ENCODE measurements at places on chromosomes 5 and 9. TPM values are rescaled to one million over a fixed set of nuclear protein-coding genes. Genes with fewer than 3 reads are reported as not detected.

Gene BRD3
- total RNA-seq, result 2.2 TPM

Gene ADGRD2
- total RNA-seq, result not detected

Gene SLC34A3
- total RNA-seq, result not detected

Gene BTNL9
- total RNA-seq, result not detected

Gene PCDHB5
- total RNA-seq, result 0.28 TPM

Gene WWC1
- 10.3 TPM for total RNA-seq

Gene NDST1
- total RNA-seq, result 30.3 TPM

Gene BHMT2
- 0.56 TPM for total RNA-seq

Gene OTULINL
- total RNA-seq, result 0.18 TPM

DNA sequence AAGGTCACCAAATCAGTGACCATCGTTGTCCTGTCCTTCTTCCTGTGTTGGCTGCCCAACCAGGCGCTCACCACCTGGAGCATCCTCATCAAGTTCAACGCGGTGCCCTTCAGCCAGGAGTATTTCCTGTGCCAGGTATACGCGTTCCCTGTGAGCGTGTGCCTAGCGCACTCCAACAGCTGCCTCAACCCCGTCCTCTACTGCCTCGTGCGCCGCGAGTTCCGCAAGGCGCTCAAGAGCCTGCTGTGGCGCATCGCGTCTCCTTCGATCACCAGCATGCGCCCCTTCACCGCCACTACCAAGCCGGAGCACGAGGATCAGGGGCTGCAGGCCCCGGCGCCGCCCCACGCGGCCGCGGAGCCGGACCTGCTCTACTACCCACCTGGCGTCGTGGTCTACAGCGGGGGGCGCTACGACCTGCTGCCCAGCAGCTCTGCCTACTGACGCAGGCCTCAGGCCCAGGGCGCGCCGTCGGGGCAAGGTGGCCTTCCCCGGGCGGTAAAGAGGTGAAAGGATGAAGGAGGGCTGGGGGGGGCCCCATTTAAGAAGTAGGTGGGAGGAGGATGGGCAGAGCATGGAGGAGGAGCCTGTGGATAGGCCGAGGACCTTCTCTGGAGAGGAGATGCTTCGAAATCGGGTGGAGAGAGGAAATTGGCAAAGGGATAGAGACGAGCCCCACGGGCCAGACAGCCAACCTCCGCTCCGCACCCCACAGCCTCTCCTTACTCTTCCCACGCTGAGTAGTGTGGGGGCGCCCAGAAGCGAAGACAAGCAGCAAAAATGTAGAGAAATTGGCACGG lies 1.7 kb downstream of the RXFP3 start:
- DNase-seq, result no peak

DNA sequence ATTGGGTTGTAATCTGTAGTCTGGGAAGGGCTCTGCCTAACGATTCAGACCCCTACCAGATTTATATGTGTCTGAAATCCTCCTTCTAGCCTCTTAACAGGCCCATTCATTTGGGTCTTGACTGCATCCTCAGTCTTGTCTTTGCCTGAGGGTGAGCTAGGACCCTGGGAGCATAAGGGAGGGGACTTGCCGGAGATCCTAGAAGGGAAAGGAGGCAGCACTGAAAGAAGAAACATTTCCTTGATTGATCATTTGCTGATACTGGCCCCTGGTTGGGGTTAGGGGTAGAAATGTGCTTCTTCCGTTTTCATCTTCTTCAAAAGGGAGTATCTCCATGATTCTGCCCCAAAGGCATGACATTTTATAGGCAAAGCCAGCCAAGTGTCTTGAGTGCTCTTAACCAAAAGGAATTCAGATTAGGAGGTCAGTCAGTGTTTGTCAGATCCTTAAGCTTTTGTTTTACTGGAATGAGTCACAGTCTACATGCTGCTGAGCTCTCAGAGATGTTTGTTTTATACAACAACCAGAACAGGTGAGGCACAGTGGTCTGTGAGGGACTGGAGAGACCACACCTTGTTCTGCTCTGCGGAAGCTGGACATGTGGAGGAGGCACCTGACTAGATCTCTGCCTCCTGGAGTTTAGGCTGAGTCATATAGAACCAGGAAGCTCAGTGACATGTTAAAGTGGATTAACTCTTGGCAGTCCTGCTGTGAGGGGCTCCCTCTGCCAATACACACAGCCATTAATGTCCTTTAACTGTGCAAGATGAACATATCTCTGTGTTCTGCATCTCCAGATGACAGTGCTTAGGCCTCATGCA lies 37.7 kb downstream of the PCDHAC2 start:
- DNase-seq, result no peak

GRCh38 chr9:105150991-105151685 lies 93.3 kb upstream of the SLC44A1 start:
- peak; percentile 69 for DNase-seq

- peak; percentile 86 for DNase-seq
Observed at GRCh38 chr5:96344678-96345577, 88.1 kb downstream of the PCSK1 start.

- DNase-seq, result peak; percentile 74
Observed at GRCh38 chr5:16897284-16897704, 38.8 kb downstream of the MYO10 start.

DNA sequence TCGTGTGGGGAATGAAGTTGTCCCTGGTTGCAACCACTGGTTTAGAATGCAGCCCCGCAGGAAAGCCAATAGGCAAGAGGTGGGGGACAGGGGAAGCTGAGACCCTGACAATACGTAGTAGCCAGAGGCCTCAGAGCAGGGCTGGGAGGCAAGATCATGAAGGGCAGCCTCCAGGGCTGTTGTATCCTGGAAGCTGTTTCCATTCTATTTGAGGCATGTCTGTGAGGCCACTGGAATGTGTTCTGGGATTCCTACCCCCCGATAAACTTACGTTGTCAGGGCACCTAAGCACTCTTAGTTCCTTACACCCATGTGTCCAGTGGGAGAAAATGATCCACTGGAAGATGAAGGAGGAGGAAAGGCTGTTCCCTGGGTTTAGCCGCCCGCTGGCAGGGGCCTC lies 177.3 kb downstream of the CFAP90 start:
- DNase-seq, result no peak

DNA sequence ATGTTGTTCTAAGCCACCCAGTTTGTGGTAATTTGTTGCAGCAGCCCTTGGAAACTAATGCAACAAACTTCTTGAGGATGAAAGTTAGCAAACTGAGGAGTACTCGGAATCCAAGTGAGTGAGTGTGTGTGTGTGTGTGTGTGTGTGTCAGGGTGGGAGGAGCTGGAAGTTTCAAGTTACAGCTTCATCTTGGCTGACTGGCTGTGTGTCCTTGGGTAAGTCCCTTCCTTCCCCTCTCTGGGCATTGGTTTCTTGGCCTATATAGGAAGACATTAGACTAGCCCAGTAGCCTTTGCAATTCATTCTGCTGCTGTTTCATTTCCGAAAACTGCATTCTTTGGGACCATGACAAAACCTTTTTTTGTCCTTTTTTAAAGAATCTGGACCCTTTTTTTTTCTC lies 157.2 kb downstream of the MELK start:
- peak; percentile 40 for DNase-seq

- DNase-seq, result no peak
Observed at GRCh38 chr9:8963885-8964284, 1164.3 kb upstream of the DMAC1 start.

GRCh38 chr9:101477736-101478135 lies 42.2 kb upstream of the ALDOB start:
- peak; percentile 51 for DNase-seq

DNA sequence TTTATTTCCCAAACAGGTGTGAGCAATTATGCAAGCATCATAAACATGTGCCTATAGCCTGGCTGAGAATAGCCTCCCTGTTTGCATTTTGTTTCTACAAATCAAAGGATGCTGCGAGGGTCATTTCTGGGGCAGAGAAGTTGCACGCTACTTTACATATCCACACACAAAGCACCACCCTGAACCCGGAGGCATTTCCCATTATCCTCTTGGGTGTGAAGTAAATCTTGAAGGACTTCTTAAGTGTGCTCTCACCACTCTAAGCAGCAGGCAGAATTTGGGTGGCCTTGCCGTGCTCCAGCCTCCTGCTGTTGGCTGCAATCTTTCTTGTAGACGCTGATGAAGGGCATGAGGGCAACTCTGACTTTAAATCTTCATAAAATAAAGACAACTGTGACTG lies 124.0 kb upstream of the TLE4 start:
- DNase-seq, result no peak

GRCh38 chr9:100601216-100601615 lies 23.3 kb downstream of the CAVIN4 start:
- peak; percentile 55 for DNase-seq

DNA sequence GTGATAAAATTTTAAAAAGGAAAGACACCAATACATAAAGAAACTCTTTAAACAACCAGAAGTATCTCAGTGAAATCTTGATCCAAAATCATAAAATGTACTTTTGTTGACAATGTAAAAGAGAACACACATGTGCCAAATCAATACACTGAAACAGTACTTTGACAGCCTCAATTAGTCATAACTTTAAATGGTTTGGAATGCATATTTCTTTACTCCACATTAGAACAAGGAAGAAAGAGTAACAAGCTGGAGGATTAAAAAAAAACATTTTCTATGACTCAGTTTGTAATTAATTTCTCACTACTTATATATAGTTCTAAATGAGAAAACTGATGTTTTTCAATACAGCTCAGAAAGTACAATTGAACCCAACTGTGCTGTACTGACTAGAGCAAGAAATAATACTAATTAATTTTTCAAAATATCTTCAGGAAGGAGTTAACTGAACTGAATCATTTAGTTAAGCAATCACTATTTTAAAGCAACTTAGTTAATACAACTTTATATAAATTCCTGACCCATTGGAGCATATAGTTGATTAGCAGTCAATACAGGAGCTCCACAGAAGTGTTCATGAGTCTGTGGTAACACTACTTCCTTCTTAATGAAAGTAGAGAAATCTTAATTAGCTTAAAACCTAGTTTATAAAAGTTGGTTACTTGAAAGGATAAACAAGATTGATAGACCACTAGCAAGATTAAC lies 101.0 kb downstream of the NR3C1 start:
- no peak for DNase-seq

DNA sequence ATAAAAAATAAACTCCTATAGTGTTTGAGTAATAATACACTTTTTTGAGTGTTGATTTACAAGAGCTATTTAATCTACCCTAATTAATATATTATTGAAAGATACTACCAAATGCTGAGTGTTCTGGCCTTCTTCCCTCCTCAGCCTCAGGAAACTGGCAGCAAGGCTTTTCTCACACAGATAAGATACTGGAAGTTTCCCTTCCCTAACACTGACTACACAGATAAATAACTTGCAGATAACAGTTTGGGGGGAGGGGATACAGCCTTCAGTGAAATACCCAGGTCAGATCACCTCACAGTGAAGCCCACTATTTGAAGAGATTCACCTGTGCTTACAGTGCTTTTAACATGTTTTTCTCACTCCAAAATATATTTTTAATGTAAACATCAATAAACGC lies 1.6 kb upstream of the NIPSNAP3A start:
- no peak for DNase-seq

- no peak for DNase-seq
Observed at GRCh38 chr5:17403695-17404490, 94.1 kb upstream of the TAF11L2 start.

GRCh38 chr5:53739111-53739510 lies 178.7 kb downstream of the NDUFS4 start:
- DNase-seq, result no peak

DNA sequence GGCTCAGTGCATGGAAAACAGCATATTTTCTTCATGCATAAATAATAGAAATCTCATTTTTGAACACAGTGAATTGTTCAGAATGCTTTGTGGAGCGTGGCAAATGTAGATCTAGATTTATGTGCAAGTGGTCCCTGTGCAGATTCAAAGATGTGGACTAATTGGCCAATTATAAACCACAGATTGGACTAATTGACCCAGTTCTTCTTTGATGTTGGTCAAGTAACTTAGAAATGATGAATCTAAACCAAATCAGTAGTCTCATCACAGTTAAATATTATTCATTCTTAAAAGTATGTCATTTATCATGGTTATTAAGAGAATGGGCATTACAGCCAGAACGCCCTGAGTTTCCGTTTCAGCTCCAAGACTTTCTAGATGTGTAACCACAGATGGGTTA lies 11.7 kb upstream of the PDE4D start:
- no peak for DNase-seq
